ENCODE measurements at places on chromosomes 7 and 10.

- no peak for DNase-seq
Measured at GRCh38 chr10:68047122-68047521, 28.0 kb downstream of the HERC4 start.

DNA sequence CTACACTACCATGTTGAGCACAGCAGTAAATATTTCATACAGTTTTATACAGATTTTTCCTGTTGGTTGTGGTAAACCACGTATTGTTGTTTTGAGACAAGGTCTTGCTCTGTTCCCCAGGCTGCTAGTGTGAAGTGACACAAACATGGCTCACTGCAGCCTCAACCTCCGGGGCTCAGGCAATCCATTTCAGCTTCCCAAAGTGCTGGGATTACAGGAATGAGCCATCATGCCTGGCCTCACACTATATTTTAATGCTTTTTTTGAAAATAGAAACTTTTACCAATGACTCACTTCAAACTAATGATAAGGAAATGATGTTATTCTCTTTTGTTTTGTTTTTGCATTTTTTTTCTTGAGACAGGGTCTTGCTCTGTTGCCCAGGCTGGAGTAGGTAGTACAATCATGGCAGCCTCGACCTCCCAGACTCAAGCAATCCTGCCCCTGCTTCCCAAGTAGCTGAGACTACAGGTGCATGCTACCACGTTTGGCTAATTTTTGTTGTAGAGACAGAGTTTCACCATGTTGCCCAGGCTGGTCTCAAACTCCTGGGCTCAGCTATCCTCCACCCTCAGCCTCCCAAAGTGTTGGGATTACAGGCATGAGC, 210.6 kb downstream of the TPST1 start:
- DNase-seq = no peak

- no peak for DNase-seq
Measured at GRCh38 chr7:55970978-55971377, 6.6 kb downstream of the NIPSNAP2 start.

DNA sequence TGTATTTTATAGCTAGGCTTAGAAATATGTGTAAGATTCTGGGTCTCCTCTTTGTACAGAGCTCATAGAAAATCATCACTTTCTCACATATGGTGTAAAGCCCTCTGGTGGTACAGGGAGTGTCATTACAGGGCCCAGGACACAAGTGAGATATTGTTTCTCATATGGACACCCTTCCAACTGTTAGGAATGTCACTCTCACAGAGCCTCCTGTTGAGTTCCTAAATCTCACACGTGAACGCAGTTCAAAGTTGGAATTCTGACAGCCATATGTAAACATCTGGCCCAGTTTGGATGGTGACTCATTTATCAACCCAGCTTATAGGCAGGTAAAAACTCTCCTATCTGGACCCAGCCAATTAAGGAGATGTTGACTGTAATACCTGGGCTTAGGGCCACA, 35.4 kb upstream of the ZNF107 start:
- no peak for DNase-seq

DNA sequence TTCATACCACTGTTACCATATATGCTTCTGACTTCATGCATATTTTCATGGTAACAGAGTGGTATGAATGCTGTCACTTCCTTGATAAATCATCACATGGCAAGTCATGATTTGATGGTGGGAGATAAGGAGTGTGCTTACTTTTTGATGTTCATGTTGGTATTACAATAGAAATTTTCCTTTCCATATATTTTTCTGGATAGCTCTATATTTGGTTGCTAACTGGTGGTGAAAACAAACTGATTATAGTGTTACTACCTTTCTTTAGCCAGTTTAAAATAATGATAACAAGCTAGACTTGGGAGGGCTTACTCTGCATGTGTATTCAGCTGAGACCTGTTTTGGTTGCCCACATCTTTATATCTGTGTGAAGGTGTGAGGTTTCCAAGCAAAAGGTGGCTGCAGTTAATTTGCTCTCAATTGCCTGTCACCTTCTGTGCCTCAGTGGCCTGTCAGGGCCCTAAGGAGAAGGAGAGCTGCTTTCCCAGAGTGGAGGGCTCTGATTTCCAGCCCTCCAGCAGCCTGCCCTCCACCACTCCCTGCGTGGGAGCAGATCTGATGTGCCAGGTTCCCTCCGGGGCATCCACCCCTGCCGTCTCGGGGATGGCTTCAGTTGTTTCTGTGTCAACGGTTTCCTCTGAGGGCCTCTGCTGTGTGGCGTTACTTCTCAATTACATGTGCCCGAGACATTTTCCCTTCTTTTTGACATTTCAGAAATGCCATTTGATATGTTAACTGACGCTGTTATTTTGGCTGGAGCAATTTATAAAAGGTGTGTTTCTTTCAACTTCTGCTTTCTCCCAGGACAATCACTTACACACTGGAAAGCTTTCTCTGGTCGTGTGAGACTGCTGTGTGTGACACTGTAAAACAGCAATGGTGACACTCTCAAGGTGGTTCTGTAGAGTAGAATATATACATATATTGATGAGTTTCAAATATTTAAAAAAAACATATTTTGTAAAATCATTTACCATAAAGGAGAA, 107.7 kb upstream of the KLF6 start:
- peak; percentile 62 for DNase-seq

GRCh38 chr10:111677759-111678158, 505.8 kb downstream of the GPAM start:
- DNase-seq = no peak

- DNase-seq = no peak
Measured at GRCh38 chr7:5143106-5143505, 46.9 kb upstream of the WIPI2 start.

DNA sequence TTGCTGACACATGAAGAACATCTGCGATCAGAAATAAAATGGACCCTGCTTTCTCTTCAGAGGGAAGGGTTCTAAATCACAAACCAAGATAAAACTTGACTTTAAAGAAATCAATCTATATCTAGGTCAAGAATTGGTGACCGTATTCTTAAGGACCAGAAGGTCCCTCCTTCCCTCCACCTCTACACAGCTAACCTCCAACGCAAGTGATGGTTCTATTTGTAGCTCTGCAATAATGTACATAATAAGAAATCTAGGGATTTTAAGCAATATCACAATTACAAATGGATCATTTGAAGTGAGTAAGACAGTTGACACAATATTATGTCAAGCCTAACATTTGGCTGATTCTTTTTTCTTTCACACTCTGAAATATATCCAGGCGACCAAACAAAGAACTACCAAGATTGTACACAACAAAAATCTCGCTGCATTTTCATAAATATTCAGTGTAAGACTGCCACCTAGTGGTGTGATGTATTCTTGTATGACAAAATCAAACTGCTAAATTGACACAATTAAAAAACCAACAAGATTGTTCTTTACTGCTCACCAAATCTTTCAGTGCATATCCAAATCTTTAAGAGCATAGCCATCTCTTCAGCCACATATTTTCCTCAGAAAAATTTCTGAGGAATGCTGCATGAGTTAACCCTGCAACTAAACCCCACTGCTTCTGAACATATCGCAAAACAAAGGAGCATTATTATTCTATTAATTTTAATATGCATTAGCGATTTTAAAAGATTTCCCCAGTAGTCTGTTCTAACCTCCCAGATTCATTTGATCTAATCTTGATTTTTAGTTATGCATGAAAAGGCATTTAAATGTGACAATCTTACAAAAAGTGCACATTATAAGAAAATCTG, 44.5 kb downstream of the ICA1 start:
- peak; percentile 62 for DNase-seq

- DNase-seq = no peak
Measured at GRCh38 chr7:32564542-32564941, 69.3 kb downstream of the AVL9 start.

- DNase-seq = no peak
Measured at GRCh38 chr7:151794508-151795167, 82.3 kb downstream of the PRKAG2 start.

DNA sequence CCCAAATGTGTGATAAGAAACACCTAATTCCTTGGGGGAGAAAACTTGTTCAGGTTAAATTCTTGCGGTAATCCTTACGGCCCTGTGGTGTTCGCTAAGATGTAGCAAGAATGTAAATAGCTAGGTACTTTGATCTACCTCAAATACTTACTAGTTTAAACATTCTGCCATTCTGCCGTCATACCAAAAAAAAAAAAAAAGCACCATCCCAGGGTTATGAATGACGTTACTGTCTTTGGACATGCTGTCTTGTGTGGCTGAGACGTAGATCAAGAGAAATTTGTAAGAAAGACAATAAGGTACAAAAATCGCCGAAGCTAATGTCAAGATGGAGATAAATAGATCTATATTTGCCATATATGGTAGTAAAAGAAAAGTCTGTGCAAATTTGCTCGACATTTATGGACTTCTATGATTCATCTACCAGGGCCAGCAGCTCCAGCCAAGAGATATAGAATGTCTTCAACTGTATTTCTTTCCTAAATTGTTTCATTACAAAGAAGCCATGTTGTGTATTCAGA, 195.6 kb downstream of the CUX1 start:
- DNase-seq = no peak

All from kidney capillary endothelial cell (primary cell).